K562 (cell line): ENCODE measurements at places on chromosomes 7 and 10. TPM values are rescaled to one million over a fixed set of nuclear protein-coding genes. Genes with fewer than 3 reads are reported as not detected.

GRCh38 chr7:122577449-122578003, 121.4 kb downstream of the RNF133 start:
- H3K27me3 ChIP-seq = no peaks in the 10 kb centered on the region
- no peaks in the 10 kb centered on the region for H3K36me3 ChIP-seq
- no peak overlapping the region for H3K4me3 ChIP-seq
- no peak for DNase-seq
- no peak overlapping the region for H3K27ac ChIP-seq
- H3K4me1 ChIP-seq = no peaks in the 10 kb centered on the region

Gene CCL26
- 8.1 and 8.4 TPM in 2 replicates for total RNA-seq

DNA sequence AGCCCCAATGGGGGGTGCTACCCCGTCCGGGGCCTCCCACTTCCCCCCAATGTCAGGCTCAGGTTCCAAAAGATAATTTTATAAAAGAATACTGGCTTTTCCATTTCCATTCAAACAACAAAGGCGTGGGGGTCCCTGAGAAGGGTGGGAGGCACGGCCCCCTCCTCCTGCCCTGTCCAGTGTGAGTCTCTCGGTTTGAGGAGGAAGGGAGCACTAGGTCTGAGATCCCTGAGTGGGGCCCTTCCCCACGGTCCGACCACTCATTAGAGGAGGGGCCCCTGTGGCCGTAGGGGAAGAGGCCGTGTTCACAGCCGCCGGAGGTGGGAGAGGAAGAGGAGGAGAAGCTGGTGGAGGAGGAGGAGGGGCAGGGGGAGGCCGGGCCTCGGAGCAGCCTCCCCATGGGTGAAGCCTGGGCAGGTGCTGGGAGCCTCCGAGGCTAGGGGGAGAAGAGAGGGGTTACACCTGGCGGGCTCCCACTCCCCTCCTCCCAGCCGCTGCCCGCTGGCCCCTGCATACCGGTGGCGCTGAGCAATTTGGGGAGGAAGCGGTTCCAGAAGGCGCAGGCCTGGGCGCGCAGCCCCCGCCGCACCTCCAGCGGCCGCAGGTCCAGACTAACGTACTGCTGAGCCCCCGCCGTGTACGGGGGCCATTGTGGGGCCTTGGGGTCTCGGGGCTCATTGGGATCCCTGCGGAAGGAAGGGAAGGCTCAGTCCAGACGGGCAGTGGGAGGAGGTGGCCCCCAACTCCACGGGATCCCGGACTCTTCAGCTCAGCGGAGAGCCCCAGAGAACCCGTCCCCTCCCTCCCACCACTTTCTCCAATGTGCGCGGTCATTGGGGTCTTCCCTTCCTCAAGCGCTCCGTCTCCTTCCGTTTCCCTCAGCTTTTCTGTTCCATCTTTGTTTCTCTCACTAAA, 1.4 kb upstream of the UFSP1 start:
- peaks cover 95% of the 10 kb centered on the region for H3K4me1 ChIP-seq
- H3K27ac ChIP-seq = peak overlapping the region; percentile 77
- peak overlapping the region; percentile 54 for H3K4me3 ChIP-seq
- peaks cover 30% of the 10 kb centered on the region for H3K36me3 ChIP-seq

- no peaks in the 10 kb centered on the region for H3K27me3 ChIP-seq
- DNase-seq = peak; percentile 78
- H3K4me1 ChIP-seq = no peaks in the 10 kb centered on the region
- H3K36me3 ChIP-seq = no peaks in the 10 kb centered on the region
These were observed 262.8 kb upstream of the AOAH start for GRCh38 chr7:36986948-36987724.

DNA sequence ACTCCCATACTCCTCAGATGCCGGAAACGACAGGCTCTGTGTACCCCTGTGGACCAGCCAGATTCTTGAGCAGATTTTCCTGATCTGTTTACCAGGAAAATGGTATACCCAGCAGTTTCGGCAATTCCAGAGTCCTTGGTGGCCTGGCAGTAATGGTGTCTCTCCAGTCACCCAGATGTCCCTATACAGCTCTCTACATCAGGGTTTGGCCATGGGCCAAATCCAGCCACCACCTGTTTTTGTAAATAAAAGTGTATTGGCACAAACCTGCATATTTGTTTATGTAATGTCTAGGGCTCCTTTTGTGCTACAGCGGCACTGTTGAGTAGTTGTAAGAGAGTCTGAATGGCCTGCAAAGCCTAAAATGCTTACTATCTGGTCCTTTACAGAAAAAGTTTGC, 491.3 kb downstream of the RPS24 start:
- no peaks in the 10 kb centered on the region for H3K36me3 ChIP-seq
- DNase-seq = no peak
- H3K4me1 ChIP-seq = no peaks in the 10 kb centered on the region
- H3K4me3 ChIP-seq = no peak overlapping the region
- H3K27ac ChIP-seq = no peak overlapping the region

- peak; percentile 63 for DNase-seq
- H3K27ac ChIP-seq = no peak within 1 kb of the TSS
- peaks cover 64% of the 10 kb centered on the region for H3K4me1 ChIP-seq
- no peaks in the 10 kb centered on the region for H3K36me3 ChIP-seq
These were observed at the start of gene ZNF503 for GRCh38 chr10:75401569-75402485. TSS of gene ZNF503 (minus strand) at chr10:75401764. CDS start at chr10:75401419, 345 bp downstream.

GRCh38 chr10:65838811-65839210, 1087.0 kb upstream of the LRRTM3 start:
- H3K27me3 ChIP-seq = no peaks in the 10 kb centered on the region
- DNase-seq = no peak
- no peaks in the 10 kb centered on the region for H3K4me1 ChIP-seq
- no peak overlapping the region for H3K4me3 ChIP-seq
- no peaks in the 10 kb centered on the region for H3K36me3 ChIP-seq
- no peak overlapping the region for H3K27ac ChIP-seq

Gene MBL2
- total RNA-seq = not detected in 2 replicates

Gene ELN
- total RNA-seq = 0.20 TPM in 2 replicates

- no peak for DNase-seq
- no peaks in the 10 kb centered on the region for H3K36me3 ChIP-seq
- H3K27me3 ChIP-seq = no peaks in the 10 kb centered on the region
- no peak overlapping the region for H3K4me3 ChIP-seq
- no peak overlapping the region for H3K27ac ChIP-seq
- H3K4me1 ChIP-seq = peaks cover 36% of the 10 kb centered on the region
These were observed 70.0 kb downstream of the ALOX5 start for GRCh38 chr10:45444022-45444421.
